ENCODE measurements at places on chromosomes 1 and 21. TPM values are rescaled to one million over a fixed set of nuclear protein-coding genes. Genes with fewer than 3 reads are reported as not detected.

The APOBEC4 gene
- polyA plus RNA-seq: not detected

- DNase-seq: no peak
Measured at GRCh38 chr1:65360648-65361047, 51.3 kb downstream of the DNAJC6 start.

The CHI3L1 gene
- not detected for polyA plus RNA-seq

DNA sequence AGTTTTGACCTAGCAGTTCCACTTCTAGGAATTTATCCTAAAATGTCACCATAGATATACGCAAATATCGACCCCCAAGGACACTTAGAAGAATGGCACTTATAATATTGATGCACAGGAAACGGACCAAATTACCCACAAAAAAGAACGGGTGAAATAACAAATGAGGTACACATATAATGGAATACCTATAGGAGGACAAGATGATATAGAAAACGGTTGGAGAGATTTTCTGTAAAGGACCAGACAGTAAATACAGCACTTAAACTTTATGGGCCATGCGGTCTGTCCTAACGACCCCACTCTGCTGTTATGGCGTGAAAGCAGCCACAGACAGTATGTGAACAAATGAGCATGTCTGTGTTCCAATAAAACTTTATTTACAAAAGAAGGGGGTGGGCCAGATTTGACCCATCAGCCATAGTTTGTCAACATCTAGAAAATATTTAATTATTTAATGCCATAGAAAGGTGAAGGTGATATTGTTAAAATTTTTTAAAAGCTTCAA lies 2.4 kb downstream of the TMPRSS3 start:
- DNase-seq: no peak

The CXADR gene
- 0.81 TPM for polyA plus RNA-seq

- DNase-seq: no peak
Measured at GRCh38 chr1:84206375-84206774, 62.3 kb downstream of the PRKACB start.

- no peak for DNase-seq
Measured at GRCh38 chr1:157269656-157270375, 131.6 kb upstream of the ETV3 start.

GRCh38 chr1:11873395-11874257 lies 14.9 kb upstream of the NPPB start:
- no peak for DNase-seq

DNA sequence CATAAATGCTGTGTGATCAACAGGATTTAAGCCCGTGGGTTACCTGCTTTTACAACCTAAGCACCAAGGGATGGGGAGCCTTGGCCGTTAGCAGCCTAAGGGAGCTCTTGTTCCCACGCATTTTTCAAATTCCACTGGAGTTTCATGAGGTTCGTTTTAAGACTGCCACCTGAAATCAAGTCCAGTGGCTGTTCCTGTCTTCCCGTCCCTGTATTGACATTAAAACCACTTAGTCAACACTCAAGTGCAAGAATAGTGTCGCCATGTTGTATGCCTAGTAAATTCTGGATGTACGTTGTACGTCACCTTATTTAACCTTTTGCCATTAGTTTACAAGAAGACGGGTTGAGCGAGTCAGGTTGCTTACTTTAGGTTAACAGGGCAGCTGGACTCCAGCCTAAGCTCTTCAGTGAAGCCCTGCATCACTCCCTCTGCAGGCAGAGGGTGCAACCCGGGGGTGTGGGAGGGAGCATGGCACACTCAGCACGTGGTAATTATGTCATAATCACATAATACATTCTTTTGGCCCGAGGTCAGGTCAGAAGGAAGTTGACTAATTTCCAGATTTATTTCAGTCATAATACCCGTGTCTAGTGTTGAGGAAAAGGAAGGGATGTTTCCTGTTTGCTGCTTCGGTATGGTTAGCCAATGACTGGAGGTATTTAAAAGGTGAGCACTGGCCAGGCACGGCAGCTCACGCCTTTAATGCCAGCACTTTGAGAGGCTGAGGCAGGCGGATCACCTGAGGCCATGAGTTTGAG lies 42.5 kb downstream of the CNST start:
- DNase-seq: no peak

The PYHIN1 gene
- polyA plus RNA-seq: 110 TPM

DNA sequence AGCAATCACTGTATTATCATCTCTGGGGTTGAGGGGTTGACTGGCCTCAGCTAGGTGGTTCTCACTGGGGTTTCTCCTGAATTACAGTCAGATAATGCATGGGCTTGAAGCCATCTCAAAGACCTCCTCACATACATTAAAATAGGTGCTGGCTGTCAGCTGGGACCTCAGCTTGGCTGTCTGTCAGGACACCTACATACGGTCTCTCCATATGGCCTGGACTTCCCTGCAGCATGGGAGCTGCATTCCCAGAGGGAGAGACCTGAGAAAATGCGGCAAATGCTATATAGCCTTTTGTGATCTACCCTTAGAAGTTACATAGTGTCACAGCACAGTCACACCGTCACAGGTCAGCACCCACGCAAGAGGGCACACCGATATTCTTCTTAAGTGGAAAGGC lies 93.6 kb downstream of the TSEN15 start:
- DNase-seq: no peak

- no peak for DNase-seq
Measured at GRCh38 chr1:72547412-72547811, 265.1 kb upstream of the NEGR1 start.

GRCh38 chr1:63501256-63501655 lies 21.8 kb downstream of the ITGB3BP start:
- DNase-seq: no peak

DNA sequence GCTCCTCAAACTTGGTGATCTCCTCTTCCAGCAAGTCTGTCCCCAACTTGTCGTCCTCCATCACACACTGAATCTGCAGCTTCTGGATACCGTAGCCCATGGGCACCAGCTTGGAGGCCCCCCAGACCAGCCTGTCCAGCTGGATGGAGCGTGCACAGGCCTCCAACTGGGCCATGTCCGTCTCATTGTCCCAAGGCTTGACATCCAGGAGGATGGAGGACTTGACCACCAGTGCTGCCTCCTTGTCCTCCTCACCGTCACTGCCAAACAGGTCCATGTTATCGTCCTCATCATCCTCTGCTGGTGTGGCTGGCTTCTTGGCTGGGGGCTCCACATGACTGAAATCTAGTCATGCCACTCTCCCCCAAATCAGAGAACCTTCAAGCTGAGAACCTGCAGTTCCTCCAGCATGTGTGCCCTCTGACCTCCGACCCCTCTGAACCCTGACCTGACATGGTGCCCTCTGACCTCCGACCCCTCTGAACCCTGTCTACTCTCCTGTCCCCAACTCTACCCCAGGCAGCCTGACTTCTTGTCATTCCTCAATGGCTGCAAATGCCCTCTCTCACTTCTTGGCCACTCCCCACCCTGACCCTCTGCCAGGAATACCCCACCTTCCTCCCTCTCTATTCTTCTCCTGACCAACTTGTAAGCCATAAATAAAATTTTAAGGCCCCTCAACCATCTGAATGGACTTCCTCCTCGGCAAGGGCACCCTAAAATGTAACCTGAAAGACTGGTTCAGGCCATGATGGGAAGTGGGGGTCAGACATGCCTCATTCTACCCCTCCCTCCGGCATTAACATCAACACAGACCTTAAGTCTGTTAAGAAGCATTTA lies 275.7 kb upstream of the C1orf174 start:
- DNase-seq: no peak

DNA sequence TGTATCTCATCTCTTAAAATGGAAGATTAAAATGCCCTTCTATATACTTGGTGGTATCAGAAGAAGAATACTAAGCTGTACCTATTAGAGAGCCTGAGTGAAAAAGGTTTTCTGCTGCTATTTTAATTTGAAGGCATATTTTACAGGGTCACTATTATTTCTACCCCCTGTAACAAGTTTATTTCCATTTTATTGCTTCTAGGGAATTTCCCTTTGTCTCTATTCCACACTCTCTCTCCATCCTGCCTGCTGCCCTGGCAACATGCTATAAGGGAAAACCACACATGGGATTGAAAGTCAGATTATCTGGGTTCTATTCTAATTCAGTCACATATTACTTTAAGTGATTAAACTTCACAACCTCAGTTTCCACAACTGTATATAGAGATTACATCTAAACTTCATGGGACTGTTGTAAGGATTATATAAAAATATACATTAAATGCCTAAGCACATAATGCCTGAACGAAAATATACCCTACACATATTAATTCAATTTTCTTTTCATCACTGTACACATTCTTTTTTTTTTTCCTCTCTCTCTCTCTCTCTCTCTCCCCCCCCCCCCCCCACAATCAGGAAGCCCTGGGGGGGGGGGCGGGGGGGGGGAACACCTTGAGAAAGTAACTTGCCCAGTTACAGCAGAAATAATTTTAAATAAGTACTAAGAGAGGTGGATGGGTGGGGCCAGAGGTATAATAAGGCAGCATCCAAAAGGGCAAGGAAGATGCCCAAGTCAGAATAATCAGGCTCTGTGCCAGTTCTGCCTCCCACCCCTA lies 51.5 kb downstream of the LUZP1 start:
- DNase-seq: no peak

DNA sequence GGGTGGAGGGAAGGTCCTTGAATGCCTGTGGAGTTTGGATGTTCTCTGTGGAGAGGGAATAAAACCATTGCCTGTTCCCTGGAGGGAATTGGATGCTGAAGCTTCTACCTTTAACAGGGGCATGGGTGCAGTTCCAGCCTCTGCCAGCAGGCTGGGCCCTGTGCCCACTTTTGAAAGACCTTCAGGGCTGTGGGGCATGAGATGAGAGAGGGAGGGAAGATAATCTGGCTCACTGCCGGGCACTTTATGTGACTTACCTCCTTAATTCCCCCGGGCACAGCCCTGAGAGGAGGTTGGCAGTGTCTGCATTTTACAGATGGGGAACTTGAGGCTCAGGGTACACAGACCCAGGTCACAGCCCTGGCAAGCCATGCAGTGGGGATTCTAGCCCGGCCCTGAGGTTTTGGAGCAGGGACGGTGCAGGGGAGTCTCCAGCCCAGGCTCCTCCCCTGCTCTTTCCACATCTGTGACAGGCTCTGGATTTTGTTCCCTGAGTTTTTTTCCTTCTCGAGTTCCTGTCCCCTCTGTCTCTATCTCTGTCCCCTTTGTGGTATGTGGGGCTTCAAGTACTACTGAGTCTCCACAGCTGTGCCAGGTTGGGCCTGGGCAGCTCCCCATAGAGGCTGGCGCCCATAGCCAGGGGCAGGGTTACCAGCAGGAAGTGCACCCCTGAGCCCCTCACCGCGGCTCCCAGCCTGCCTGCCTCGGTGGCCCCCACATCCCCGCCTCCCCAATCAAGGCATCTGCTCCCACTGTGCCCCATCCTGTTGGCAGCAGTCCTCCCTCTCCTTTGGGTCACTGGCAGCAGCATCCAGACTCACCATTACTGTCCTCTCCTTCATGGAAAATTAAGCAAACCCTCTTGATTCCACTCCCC lies 14.0 kb upstream of the THEMIS2 start:
- peak; percentile 76 for DNase-seq

GRCh38 chr1:12461754-12462153 lies 156.3 kb downstream of the DHRS3 start:
- DNase-seq: no peak

The UBAP2L gene
- polyA plus RNA-seq: 63.0 TPM

DNA sequence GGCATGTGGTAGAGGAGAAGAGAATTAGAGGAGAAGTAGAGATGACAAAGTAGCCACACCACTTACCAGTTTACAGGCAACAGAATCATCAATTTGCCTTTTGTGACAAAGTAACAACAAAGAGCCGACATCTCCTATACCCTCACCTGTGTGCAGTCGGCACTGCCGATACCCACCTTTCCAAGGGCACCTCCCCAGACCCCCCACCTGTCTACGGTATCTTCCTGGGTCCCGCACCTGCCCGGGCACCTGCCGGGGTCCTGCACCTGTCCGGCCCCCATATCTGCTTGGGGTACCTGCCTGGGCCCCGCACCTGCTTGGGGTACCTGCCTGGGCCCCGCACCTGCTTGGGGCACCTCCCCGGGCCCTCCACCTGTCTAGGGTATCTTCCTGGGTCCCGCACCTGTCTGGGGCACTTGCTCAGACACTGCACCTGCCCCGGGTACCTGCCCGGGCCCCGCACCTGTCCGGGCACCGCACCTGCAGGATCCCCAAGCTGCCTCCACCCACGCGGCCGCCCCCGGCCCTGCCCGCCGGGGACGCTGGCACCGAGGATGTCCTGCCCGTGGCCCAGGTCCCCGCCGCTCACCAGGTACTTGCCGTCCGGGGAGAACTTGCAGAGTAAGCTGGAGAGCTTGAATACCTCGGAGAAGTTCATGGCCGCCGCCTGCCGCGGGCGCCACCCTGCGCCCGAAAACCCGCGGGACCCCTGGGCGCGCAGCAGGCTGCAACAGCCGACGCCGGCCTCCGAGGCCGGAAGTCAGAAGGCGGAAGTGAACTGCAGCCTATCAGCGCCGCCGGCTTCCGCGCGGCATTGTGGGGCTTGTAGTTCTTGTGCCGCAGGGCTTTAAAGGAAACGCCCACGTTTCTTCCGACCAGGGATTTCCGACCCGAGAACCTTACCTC lies at the start of gene WRAP73:
Gene WRAP73, minus strand, starts transcription at position 762 of the 906 bp plus-strand sequence. Its CDS starts 104 bp downstream, at position 658.
- DNase-seq: peak; percentile 78

The KCNH1 gene
- polyA plus RNA-seq: not detected

- DNase-seq: no peak
Measured at GRCh38 chr1:81006502-81006901, 794.2 kb upstream of the ADGRL2 start.

- DNase-seq: no peak
Measured at GRCh38 chr1:90335558-90335957, 340.6 kb downstream of the ZNF326 start.

The KCNJ9 gene
- not detected for polyA plus RNA-seq

The CFHR2 gene
- not detected for polyA plus RNA-seq

GRCh38 chr21:45178070-45178608 lies 103.8 kb downstream of the ADARB1 start:
- DNase-seq: no peak

The KIF26B gene
- not detected for polyA plus RNA-seq

The CFHR3 gene
- polyA plus RNA-seq: not detected

DNA sequence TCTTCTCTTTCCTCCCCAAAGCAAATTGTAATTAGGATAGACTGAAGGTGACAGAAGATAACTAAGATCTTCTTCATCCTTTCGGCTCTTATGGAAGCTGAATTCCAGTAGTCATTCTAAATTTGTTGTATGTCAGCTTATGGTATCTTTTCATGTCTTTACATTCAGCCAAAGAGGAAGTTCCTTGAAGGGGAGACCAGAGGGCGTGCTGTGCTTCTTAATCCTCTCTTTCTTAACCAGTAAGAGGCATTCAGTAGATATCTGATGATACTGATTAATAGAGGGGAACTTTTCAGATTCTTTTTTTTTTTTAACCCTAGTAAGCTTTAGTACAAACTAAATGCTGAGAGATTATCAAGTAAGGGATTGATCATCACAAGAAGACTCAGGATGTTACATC lies 102.3 kb downstream of the OSBPL9 start:
- no peak for DNase-seq

The KCNE1 gene
- polyA plus RNA-seq: not detected

- DNase-seq: no peak
Measured at GRCh38 chr1:61979729-61980128, 214.9 kb upstream of the L1TD1 start.

GRCh38 chr1:111924786-111925185 lies 64.7 kb downstream of the KCND3 start:
- DNase-seq: no peak

The MAP10 gene
- polyA plus RNA-seq: 1.4 TPM

DNA sequence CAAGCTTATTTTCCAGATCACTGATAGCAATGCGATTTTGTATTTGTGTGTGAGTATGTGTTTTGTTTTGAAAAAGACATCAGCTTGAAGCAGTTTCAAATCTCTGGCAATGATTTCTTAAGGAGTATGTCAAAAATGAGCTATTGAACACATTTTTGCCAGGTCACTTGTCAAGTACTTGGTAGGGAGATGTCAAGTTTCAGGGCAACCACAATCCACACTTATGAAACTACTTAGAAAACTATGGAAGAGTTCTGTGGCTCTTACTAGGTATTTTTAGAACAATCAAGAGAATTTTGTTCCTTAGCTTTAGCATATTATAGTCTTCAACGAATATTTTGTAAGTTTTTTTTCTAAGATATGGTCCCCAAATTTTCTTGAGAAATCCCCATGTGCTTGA lies 318.8 kb upstream of the ZRANB2 start:
- DNase-seq: no peak

Measured in CD8-positive, alpha-beta memory T cell (primary cell).